Stromal cell of bone marrow (primary cell): ENCODE measurements at places on chromosomes 7 and 10.

GRCh38 chr7:25148772-25149575, 23.9 kb upstream of the CYCS start:
- DNase-seq: no peak

- DNase-seq: no peak
These were observed 56.3 kb downstream of the RASGEF1A start for GRCh38 chr10:43210556-43210955.

DNA sequence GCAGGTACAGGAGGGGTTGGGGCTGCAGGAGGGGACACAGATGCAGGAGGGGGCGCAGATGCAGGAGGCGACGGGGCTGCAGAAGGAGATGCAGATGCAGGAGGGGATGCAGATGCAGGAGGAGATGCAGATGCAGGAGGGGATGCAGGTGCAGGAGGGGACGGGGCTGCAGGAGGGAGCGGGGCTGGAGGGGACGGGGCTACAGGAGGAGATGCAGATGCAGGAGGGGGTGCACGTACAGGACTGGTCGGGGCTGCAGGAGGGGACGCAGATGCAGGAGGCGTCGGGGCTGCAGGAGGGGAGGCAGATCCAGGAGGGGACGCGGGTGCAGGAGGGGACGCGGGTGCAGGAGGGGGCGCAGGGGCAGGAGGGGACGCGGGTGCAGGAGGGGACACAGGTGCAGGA, 66.5 kb downstream of the VWA2 start:
- DNase-seq: no peak

GRCh38 chr10:132328738-132329137, 3.3 kb upstream of the LRRC27 start:
- DNase-seq: no peak

DNA sequence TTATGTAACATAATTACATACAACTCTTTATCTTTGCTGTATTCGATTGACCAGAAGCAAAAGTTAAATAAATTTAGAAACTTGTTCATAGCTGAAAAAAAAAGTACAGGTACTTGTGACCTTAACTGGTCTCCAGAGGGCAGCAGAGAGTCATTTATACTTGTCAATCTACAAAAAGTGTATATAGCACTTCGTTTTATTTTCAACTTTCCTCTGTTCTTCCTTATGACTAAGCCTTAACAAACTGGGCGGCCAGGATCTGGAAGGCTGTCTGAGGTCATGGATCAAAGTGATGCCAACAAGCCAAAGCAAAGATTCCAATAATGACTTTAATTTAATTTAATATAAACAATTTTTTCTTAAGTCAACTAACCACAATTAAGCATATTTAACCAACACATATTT, 29.8 kb downstream of the C10orf67 start:
- peak; percentile 66 for DNase-seq

DNA sequence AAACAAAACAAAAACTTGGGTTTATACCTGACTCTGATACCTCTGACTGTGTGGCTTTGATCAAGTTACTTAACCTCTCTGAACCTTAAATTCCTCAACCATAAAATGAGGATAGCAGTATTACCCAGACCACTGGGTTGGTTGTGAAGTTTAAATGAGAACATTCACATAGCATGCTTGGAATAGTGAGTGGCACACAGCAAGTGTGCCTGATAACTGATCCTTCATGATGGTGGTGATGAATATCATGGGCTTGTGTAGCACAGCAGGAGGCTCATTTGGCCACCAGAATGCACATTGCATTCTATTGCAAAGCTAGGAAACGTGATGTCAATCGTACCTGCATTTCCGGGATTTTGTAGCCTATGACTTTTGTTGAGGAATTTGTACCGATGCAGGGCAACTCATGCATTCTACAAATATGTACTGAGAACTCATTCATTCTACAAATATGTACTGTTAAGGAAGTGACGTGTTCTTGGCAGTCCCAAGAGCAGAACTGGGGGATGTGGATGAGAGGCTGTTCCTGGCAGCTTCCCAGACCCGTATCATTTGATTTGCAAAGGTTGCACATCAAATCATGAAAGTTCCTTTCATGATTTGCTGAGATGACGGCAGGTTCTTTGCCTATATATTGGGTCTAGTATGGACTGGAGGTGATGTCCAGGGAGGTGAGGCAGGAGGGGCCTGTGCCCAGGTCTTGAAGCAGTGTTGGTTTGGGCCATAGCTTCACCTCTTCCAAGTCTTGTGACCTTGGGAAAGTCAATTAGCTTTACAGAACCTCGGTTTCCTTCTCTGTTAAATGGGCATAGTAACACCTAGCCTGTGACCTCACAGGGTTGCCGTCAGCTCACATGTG, 94.6 kb upstream of the SMNDC1 start:
- peak; percentile 89 for DNase-seq

DNA sequence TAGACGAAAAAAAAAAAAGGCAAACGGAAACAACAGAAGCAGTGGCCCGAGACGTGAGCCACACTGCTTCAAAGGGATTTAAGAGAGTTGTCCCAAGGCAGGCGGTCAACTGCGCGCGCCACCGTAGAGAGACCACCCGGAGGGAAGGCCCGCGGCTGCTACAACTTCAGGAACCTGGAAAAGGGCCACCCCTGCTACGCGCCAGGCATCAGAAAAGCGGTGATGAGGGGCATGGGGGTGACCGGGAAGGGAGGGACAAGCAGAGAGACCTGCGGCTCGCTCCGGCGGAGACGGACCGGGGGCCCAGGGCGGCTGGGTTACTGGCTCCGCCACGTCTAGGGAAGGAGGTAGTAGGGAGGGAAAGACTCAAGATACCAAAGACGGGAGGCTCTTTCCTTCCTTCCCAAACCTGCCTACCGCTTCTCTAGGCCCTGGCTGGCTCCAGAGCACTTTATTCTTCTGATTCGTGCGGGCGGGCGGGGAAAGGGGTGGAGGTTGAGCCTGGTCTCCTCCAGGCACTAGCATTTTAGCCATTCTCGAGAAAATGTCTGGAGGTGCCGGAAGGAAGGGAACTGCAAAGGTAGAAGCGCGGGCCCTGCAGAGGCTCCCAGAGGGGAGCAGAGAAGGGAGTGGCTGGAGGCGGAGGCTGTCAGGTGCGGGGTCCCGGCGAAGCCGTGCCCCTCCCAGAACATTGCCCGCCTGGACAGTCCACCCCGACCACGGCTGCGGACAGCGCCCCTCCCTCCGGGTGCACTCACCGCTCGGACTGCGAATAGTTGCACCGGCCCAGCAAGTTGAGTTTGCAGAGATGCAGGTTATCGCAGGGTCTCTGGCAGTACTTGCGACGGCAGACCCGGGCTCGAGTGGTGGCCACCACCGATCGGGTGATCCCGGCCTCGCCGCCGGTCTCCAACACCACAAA, 993 bp downstream of the ZC3HAV1 start:
- DNase-seq: peak; percentile 3

DNA sequence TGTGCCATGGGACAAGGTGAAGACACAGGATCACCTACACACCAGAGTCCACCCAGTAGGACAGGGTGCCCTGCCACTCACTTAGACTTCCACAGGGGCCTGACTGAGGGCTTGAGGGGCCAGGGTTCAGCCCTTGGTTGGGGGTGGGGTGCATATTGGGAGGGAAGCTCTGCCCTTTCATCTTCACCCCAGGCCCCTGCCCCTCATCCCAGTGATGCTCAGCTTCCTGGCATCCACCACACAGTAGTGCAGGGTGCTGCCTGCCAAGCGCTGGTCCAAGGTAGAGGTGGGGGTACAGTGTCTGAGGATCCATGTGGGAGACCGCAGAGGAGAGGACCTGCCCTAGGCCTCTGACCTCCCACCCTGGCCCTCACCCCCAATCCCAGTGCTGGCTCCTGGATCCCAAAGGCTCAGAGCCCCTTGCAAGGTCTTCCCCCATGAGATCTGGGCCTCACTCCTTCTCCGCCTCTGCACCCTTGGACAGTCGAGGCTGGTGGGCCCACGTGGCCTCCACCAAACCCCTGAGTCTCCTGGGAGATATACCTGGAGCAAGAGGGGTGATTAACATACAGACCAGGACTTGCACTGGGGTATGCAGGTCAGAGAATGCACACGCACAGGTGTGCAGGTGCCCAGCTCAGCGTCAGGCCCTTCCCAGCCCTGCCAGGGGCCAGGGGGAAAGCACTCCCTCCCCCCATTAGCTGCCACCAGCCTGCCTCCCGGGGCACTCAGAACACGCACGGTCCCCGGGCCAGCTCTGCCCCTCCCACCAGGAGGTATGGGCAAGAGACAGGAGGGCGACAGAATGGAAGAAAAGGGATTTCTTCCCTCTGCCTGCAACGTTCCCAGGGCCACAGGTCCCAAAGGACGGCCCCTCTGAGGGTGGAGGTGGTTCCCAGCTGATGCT, 8.6 kb upstream of the IRF5 start:
- no peak for DNase-seq

GRCh38 chr7:25652366-25652765, 424.1 kb upstream of the NPVF start:
- DNase-seq: no peak

DNA sequence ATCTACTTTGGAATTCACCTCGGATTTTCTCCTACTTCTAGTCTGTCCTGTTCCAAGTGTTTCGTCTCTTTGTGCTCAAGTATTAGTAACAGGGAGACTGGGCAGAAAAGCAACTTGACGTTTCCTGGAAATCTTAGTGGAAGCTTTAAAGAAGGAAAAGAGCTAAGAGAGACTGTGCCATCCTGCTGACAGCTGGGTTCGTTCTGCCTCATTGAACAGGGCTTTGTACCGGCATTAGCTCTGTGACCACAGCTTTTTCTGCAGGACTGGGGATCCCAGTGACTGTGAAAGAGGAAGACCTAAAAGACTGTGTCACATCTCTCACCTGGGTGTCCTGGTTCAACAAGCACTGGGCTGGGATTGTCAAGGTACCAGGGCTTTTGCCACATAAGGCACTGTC, 70.8 kb upstream of the CDCA7L start:
- DNase-seq: no peak

DNA sequence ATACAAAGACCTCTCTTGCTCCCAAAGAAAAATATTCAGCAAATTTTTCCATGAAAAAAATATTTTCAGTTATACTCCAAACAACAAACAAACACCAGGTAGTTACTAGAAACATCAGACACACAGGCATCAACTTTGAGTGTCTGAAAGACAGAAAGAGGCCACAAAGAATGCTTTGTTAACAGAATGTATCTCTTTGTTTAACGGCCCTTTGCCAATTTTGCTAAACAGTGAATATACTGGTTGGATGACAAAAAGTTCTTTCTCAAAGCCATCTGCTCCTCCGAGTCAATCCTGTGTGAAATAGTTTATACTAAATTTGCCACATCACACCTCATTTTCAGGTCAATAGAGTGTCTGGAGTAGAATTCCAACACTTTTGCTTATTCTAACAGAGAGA, 216.7 kb upstream of the PHF14 start:
- DNase-seq: no peak

GRCh38 chr7:22305706-22306105, 51.2 kb downstream of the RAPGEF5 start:
- no peak for DNase-seq

DNA sequence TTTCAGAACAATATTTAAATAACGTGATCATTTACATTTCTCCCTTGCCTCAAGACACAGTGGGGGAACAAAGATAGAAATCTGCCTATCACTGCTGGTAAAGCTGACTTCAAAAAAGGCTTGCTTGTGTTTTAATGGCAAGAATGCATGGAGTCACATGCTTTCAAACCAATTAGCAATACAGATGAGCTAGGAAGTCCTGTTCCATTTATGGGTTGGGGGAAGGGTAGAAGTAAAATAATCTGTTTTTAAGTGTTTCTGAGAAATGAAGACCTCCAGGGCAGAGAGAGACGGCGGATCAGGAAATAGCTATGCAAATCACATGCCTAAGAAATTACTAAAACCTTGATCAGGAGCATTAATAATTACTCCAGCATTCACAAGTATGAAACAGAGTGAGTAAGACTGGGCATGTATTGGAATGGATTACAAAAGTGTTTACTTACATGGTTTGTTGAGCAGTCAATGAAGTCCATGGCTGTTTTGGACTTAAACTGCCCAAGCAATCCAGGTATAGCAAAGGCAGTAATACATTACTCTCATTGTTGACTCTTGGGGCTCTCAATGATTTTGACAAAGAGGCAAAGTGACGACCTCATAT, 142.0 kb downstream of the ARID5B start:
- DNase-seq: no peak

- no peak for DNase-seq
These were observed 73.4 kb downstream of the TES start for GRCh38 chr7:116283595-116284204.

DNA sequence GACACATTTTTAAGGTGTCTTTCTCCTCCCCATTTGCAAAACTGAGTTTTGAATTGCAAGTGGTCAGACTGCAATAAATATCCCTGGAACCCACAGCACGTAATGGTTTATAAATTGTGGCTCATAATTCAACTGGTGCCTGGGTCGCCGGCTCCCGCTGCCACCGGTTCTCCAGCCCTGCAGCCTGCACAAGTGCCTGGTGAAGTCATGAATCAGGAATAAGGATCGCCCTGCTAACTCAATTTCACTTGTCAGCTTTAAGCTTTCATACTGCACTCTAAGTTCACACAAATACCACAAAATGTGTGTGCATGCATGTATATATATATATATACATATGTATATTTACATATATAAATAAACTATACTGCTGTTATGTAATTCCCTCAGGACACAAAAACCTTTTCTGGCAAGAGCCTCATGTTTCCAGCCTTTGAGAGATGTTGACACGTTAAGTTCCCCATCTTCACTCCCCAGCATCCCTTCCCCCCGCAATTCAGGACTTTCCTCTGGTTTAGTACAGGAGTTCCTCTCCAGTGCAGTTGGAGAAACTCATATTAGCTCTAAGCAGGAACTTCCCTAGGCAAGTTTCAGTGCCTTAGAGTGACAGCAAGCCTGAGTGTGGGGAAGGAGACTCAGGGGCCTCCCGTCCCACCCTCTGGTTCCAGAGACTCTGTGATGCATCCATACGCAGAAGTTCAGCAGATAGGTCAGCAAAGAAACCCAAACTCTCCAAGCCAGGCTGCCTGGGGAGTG, 129.2 kb upstream of the UNC5B start:
- DNase-seq: no peak

DNA sequence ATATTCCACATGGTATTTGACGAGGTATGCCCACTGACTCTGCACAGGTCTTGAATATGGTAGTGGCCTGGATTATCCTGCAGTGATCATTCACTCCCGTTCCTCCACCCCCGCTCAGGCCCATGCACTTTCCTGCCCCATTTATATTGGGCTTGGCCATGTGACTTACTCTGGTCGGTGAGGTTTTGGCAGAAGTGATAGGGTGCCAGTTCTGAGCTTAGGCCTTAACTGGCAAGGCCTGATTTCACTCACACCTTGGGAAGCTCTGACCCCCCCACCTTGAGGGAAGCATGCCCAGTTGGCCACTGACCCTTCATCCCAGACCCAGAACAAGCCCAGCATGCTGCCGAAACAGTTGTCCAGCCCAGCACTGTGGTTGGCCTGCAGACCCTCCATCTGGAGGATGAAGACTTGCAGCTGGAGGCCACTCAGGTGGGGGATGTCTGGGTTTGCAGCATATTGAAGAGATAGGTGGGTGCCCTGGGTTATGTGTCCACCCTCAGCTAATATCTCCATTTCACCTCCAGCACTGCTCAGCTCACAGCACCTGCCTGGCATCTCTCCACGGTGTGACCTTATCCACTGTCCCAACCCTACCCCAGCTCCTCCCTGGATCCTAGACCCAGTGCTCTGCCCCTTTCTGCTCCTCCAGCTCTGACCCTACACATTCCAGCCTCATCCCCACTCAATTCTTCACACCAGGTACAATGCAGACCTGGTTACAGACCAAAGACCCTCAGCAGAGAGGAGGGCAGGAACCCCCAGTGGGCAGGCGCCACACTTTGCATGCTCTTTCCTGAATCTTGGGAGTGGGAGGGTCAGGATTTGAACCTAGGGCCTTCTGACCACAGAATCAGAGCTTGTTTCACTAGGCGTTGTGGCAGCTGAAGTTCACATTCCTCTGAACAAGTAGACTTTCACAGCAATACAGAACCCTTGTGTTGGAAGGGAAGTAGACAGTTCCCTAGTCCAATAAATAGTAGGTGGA, 138.1 kb upstream of the CHST15 start:
- DNase-seq: no peak
